Fibroblast of skin of right quadriceps (primary cell): ENCODE measurements at places on chromosomes 13 and 19.

DNA sequence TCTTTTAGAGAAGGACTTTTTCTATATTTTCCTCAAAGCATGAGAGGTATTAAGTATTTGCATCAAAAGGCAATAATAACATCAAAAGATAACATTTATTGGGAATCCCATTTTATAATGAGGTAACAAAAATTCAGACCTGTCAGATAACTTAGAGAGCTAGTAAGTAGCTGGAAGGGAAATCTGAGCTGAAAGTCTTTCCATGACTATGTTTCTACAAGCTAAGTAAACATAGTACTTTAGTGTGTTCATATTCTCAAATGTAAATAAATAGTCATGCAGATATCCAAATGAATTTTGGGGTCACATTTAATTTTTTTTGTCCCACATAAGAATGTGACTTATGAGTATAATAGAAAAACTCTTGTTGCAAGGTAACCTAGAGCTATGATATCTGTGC lies 87.3 kb upstream of the FBXL3 start:
- DNase-seq, result no peak

- DNase-seq, result no peak
These were observed 14.7 kb upstream of the LENG8 start for GRCh38 chr19:54434112-54434872.

DNA sequence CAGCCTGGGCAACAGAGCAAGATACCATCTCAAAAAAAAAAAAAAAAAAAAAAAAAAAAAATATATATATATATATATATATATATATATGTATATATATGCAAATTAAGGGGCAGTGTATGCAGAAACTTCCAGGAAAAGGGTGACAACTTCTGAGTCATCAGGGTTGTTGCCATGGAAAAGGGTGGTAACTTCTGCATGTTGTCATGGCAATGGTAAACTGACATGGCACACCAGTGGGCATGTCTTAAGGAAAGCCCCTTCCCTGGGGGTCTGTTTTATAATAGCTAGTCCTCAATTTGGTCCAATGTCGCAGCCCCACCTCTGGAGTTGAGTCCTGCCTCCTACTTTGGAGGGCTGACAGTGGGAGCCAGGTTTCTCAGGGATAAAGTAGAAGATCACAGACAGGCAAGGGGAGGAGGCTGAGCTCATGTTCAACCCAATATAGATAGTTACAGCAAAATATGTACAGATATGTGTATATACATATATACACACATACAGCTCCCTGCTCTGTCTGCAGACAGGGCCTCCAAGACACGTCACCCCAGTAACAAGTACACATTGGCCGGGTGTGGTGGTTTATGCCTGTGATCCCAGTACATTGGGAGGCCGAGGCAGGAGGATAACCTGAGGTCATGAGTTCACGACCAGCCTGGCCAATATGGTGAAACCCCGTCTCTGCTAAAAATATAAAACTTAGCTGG lies 7.2 kb upstream of the FCHO1 start:
- peak; percentile 49 for DNase-seq

GRCh38 chr13:49320975-49321374 lies 73.2 kb downstream of the CDADC1 start:
- no peak for DNase-seq

DNA sequence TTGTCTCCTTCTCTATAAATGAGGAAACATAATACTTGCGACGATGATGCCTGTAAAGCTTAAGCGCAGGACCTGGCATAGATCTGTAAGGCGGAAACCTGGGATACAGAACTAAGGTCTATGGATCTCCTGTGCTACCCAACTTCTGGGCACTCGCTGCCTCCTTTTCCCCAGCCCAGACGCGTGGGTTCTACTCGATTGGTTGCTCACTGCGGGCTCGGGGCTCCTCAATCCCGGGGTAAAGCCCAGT lies 615 bp upstream of the PSMC4 start:
- no peak for DNase-seq

DNA sequence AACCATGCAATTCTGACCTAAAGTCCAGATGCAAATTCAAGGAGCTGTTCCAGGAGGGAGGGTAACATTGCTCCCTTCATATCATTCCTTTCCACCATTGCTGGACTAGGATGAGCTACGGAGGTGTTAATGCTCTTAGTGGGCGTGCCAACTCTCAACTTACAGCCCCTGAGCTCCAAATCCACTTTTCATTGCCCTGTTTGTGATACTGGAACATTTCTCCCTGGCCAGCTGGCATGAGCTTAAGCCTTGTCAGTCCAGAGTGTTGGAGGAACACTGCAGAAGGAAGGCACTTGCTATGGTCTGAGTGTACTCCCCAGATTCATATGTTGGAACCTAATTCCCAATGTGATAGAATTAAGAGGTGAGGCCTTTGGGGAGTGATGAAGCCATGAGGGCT lies 70.4 kb upstream of the FARP1 start:
- no peak for DNase-seq

GRCh38 chr13:41455725-41456419 lies 1.5 kb upstream of the RGCC start:
- no peak for DNase-seq

DNA sequence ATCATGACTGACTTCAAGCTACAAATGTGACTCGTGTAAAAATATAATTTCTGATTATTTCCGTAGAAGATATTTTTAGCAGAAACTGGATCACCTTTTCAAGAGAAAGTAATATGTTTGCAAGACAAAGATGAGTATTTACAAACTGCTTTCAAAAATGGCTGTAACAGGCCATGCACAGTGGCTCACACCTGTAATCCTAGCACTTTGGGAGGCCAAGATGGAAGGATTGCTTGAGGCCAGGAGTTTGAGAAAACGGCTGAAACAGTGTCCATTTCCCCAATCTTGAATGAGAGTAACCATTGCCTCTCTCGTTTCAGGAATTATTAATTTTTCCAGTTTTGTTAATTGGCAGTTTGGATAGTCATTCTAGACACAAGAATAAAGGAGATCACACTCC lies 3.5 kb upstream of the ZNF175 start:
- DNase-seq, result no peak

- no peak for DNase-seq
These were observed 104.4 kb downstream of the TM9SF2 start for GRCh38 chr13:99605420-99606323.

- no peak for DNase-seq
These were observed 203.3 kb downstream of the LMO7 start for GRCh38 chr13:75839406-75839805.

- no peak for DNase-seq
These were observed 17.2 kb downstream of the ENOX1 start for GRCh38 chr13:43769529-43769928.
